ENCODE measurements at places on chromosomes 16 and 17. TPM values are rescaled to one million over a fixed set of nuclear protein-coding genes. Genes with fewer than 3 reads are reported as not detected.

The HCRT gene
- total RNA-seq = not detected

The ERAL1 gene
- total RNA-seq = 24.0 TPM

The MEIOC gene
- under 0.01 TPM for total RNA-seq

The KCNG4 gene
- not detected for total RNA-seq

The MYLK3 gene
- 0.19 TPM for total RNA-seq

Measured in regular cardiac myocyte (primary cell).